ENCODE measurements at places on chromosomes 16 and 17. TPM values are rescaled to one million over a fixed set of nuclear protein-coding genes. Genes with fewer than 3 reads are reported as not detected.

- DNase-seq: no peak
Observed at GRCh38 chr17:60231234-60231633, 81.5 kb downstream of the CA4 start.

- peak; percentile 93 for DNase-seq
Observed at GRCh38 chr17:36544307-36545076, at the start of gene GGNBP2. Gene GGNBP2, plus strand, starts transcription at chr17:36544919. Its CDS starts 806 bp downstream, at chr17:36545725.

DNA sequence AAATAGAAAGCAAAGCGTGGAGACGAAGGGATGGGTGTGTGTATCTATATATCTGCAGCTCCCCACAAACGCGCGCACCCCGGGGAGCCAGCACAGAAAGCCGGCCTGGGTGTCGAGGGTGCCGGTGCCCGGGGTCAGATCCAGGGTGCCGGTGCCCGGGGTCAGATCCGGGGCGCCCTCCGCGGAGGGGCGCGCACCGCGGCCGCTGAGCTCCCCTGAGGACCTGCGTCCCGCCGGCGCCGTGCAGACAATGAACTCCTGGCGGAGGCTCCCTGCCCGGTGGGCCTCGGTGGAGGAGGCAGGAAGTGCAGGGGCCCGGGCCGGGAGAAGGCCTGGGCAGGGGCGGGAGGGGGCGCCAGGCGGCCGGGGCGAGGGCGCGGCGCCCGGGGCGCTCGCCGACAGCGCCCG is 1.1 kb downstream of the ZNF423 start:
- DNase-seq: peak; percentile 57

DNA sequence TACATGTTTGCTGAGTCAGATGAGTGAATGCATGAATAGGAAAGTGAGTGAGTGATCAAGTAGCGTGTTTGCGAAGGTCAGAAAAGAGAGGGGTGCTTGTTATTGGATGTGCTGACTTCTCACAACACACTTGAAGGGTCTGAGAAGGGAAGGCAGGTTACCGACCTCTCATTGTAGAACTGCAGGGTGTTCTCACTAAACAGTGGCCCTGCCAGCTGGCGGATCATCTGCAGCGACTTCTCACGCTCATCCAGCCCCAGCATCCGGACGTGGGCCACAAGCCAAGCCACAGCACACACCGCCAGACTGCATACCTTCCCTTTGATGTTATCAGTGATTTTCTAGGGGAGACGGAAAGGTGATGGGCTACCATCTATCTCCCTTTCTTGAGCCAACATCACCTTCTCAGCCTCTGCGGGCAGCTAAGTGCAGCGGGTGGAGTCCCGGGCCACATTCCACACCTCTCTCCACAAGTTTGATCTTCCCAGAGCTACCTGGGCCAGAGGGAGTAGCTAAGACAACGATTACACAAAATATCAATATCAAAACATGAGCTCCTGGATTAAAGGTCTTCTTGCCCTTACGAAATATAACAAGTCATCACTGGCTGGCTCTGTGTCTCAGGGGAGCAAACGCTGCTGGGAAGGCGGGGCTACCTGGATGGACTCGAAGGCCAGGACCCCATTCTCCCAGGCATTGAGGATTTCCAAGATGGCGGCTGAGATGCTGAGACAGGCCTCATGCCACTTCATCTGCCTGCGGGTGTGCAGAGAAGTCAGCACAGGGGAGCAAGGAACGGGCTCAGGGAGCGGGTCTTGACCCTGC is 11.0 kb downstream of the CSF3 start:
- DNase-seq: no peak

- DNase-seq: peak; percentile 69
Observed at GRCh38 chr17:29645515-29646051, 22.9 kb upstream of the CORO6 start.

DNA sequence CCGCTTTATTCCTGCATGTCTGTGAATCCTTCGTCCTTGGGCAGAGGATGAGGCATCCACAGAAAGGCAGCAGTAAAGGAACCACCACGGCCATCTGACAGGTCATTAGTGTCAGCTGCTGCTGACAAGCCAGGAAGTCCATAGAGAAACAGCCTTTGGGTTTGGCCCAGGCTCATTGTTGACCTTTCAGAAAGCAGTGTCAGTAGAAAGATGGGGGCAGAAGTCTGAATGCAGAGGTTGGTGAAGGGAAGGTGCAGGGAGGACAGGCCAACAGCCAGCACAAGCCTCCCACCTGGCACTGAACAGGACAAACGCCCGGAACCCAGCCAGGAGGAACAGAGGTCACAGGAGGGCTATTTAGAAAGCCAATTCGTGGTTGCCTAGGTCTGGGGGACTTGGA is 105.8 kb downstream of the VAT1L start:
- DNase-seq: no peak

- no peak for DNase-seq
Observed at GRCh38 chr17:2854143-2855055, 58.2 kb downstream of the RAP1GAP2 start.

DNA sequence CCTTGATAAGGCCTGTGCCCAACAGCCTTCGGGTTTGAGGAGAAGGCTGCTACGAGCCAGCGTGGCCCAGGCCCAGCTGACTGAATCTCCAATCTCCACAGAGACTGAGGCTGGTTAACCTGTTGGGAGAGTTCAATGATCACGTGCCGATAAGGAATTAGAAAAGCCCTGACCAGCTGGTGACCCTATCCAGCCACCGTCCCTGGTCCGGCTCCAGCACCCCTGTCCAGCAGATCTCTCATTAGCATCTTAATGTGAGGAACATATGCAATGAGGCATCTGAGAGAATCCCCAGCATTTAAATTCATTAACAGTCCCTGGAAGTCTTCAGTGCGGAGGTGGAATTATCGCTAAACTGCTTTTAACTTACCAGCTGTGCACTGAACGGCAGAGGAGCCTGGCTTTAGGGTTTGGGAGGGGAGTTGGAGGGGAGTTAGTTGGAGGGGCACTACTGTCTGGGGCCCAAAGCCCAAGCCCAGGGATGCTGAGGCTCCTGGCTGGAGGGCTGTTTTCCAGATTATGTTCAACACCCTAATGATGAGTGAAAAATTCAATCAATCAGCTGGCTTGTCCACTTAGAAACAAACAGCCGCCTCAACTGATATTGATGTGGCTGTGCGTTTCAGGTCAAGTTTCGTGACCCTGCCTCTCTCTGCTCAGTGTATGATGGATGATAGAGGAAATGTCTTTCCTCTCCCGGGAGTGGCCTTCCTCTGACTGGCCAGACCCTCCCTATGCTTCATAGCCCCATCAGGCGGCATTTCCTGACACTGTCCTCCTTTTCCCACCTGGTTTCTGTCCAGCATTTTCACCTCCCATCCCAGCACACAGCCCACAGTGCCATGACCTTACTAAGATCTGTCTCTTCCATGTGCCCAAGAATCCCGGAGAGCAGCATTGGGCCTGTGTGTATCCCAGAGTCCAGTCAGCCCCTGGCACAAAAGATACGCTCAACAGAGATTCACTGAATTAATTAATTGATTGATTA is 184.5 kb downstream of the CCT6B start:
- no peak for DNase-seq

TP53TG3B gene
- polyA plus RNA-seq: not detected

DHRS7C gene
- not detected for polyA plus RNA-seq

ARHGAP27 gene
- 10.1 TPM for polyA plus RNA-seq

DNA sequence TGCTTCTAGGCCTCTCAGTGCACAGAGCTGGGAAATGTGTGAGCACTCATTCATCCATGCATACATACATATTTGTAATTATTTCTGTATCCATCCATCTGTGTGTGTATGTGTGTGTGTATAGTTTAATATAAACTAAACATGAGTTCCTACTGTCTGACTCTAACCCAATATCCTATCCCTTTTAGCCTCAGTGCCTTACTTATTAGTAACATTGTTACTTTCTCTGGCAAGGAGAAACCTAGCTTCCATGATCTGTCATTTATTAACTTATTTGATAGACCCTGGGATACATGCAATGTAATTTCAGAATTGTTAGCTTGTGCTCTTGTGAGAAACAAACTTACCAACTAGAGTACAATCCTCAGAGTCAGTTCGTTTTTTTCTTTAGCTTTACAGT is 59.0 kb upstream of the WSCD1 start:
- no peak for DNase-seq

DNA sequence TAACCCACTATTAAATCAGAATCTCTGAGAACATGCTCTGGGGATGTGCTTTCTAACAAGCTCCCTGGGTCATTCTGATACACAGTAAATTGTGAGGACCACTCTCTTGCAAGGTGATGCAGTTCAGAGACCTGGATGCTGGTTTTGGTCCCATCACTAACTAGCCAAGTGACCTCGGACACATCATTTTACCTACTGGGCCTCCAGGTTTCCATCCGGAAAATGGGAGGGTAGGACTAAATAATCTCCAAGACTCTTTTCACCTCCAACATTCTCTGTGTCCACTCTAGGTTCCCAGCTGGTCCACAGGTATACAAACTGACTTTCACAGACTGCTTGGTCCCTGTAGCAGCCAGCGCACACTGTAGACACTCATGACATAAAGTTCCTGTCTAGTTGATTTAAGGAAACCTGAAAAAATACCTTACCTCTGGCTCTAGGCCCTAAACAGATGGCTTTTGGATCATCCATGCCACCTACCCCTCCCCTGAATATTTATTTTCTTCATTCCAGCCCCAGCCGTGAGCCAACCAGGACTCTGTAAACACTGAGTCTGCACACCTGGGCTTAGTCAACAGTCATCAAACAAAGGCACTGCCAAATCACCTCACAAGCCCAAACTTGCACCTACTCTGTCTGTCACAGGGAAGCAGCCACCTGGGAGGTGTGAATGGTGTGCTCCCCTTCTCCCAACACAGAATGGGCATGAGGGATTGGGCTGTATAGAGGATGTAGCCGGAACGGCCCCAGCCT is 51.3 kb upstream of the MRPS23 start:
- DNase-seq: no peak

GRCh38 chr17:42362245-42362961 is 25.8 kb downstream of the STAT3 start:
- no peak for DNase-seq

HDAC5 gene
- 11.4 TPM for polyA plus RNA-seq

DNA sequence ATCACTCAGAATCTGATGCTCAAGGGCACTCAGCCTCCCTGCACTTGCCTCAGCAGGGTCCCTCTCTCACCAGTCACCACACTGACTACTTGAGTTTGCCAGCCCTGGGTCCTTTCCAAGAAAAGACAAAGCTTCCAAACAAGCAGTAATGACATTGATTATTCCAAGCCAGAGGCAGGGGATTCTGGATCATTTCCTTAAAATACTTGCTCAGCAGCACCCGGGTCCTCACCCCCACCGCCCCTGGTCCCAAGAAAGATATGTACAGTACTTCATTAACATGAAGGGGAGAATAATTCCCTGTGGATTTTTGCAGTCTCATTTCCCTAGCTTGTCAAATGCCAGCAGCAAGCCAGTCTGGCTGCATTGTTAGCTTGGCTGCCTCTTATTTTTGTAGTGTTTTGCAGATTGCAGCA is 83.2 kb upstream of the GNAO1 start:
- no peak for DNase-seq

- no peak for DNase-seq
Observed at GRCh38 chr17:74123866-74124444, 79.5 kb upstream of the RPL38 start.

NEURL4 gene
- polyA plus RNA-seq: 32.8 TPM

VTN gene
- 20.5 TPM for polyA plus RNA-seq

TBC1D3 gene
- not detected for polyA plus RNA-seq

GRCh38 chr16:87040169-87041117 is 276.7 kb downstream of the C16orf95 start:
- DNase-seq: no peak

DNA sequence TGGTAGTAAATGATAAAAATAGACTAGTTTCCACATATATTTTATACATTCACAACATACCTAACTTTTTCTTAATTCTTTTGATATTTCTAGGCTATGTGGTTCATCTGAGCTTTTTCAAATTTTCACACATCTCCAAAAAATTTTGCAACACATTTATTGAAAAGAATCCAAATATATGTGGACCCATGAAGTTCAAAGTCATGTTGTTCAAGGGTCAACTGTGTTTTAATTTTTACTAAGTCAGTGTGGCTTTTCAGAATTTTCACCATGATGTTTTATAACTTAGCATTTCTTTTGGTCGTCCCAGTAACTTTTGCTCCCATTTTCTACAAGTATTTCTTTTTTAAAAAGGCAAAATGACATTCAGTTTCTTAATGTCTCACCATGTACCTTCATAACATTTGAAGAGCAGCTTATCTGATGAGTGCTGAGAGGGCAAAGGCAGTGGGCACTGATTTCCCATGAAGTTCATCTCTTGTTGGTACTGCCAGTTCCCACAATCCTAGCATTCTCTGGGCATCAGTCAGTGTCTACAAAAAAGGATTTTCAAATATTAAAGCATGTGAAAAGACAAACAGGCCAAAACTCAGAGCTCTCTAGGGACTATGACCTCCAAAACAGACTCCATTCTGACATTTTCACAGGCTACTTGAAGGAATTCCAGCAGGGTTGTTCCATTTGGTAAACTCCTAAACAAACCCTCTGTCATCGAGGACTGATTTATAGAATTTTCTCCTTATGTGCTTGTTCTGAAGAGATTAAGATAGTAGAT is 80.3 kb downstream of the MRTFB start:
- no peak for DNase-seq

TMEM106A gene
- 11.4 TPM for polyA plus RNA-seq

AATK gene
- polyA plus RNA-seq: 1.5 TPM

DNA sequence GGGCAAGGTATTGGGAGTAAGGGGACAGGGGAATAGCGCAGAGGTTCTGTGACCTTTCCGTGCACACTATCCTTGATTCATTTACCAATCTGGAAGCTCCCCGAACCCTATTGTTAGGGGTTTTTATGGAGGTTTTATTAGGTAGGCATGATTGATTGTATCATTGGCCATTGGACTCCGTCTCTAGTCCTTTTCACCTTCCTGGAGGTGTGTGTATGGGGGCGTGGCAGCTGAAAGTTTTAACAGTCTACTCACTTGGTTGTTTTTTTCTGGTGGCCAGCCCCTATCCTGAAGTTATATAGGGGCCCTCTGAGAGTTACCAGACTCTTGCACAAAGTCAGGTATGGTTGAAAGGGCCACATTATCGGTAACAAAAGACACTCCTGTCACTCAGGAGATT is 23.0 kb downstream of the MAP2K4 start:
- no peak for DNase-seq

- no peak for DNase-seq
Observed at GRCh38 chr17:66711881-66712321, 123.0 kb upstream of the CACNG5 start.

COG4 gene
- polyA plus RNA-seq: 41.8 TPM

DNA sequence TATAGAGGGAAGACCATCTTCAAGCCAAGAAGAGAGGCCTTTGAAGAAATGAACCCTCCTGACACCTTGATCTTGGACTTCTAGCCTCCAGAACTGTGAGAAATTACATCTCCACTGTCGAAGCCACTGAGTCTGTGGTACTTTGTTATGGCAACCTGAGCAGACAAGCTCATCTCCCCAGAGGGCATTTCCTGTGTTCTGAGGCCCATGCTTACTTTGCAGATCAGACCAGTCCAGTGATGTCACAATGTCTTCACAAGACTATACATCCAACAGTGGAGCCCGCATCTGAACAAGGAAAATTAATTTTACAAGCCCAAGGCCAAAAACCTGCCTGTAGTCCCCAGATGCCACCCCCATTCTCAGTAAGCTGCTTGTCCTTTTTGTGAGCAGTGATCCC is 14.8 kb upstream of the C17orf113 start:
- no peak for DNase-seq

- DNase-seq: no peak
Observed at GRCh38 chr16:46974352-46974751, 878 bp upstream of the DNAJA2 start.

CDH5 gene
- 18.7 TPM for polyA plus RNA-seq

OR3A3 gene
- polyA plus RNA-seq: not detected
